ENCODE measurements at places on chromosomes 7 and 10. TPM values are rescaled to one million over a fixed set of nuclear protein-coding genes. Genes with fewer than 3 reads are reported as not detected.
A peak's percentile ranks its signal among the peaks of the same experiment; 100 is the strongest.

- DNase-seq: no peak
Observed at GRCh38 chr10:47021850-47022249, 110.6 kb downstream of the PTPN20 start.

- no peak for DNase-seq
Observed at GRCh38 chr7:21281193-21281592, 146.7 kb upstream of the SP4 start.

Gene KDM7A
- 19.5 TPM for total RNA-seq

- DNase-seq: no peak
Observed at GRCh38 chr7:137221467-137221866, 122.1 kb downstream of the PTN start.

Gene ITGA8
- total RNA-seq: not detected

Gene TUBAL3
- not detected for total RNA-seq

- DNase-seq: no peak
Observed at GRCh38 chr10:17831341-17831740, 22.2 kb downstream of the MRC1 start.

Gene MYO3A
- total RNA-seq: not detected

DNA sequence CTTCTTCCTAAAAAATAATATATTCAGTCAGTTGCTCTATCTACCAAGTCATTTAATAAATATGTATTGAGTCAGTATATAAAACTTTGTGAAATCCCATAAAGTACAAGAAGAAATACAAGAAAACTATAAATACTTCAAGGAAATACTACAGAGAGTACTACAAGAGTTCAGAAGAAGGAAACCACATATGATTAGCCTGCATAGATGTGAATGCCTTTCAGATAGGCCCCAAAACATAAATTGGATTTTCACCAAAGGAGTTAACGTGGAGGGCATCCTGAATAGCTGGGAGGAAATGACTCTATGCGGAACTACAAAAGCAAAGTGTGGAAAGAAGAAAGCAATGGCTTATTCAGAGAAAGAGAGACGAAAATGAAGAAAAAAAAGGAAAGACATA is 120.1 kb downstream of the LRRN3 start:
- DNase-seq: no peak

GRCh38 chr7:105277341-105277740 is 111.4 kb downstream of the SRPK2 start:
- DNase-seq: peak; percentile 26

DNA sequence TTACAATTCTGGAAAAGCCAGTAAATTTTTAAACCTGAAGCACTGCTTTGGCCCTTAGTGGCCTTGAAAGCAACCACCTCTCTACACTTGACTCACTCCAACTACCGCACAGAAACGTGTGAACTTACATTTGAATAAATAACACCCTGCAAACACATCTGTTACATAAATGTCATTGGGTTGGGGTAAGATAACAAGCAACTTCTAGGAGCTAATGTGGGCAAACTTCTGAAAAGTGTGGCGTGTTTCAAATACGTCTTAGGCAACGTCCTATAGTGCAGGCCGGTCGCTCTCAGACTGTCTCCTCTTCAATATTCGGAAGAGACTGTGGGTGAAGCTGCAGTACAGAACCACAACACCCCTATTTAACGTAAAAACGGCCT is 474 bp downstream of the ORC5 start:
- peak; percentile 24 for DNase-seq

DNA sequence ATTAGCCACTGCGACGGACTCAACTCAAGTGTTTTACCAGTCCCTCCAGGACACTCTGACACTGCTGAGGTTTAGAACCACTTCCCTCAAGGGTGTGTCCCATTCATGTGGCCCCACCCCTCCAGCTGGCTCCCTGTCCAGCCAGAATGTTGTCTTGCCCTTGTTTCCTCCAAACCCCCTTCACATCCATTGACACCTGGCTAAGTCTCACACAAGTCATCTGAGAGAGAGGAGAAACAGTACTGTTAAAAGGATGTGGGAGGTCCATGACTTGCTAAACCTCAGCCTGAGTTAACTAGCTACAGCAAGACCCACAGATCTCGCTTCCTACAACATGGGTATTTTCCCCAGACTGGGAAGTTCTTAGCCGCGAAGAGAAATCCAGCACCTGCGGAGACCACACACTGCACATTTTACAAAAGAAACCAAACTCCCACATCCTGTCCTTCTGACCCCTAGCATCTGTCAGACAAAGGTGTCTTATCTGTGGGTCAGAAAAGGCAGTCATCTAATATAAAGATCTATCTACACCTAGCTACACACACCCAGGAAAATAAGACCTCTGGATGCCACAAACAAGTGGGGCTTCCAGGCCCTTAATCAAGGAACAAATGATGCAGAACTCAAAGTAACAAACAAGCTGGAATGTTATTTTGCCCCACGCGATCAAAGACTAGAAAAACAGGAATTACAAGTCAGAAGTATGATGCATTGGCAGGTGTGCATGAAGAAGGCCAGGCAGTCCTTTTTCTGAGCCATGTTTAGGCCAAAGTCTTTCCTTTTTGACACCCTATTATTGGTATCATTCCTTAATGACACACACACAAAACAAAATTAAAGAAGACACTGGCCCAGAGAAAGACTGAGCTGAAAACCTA is 13.9 kb downstream of the OSBPL3 start:
- peak; percentile 83 for DNase-seq

GRCh38 chr7:106959753-106960152 is 84.8 kb upstream of the PRKAR2B start:
- DNase-seq: no peak

DNA sequence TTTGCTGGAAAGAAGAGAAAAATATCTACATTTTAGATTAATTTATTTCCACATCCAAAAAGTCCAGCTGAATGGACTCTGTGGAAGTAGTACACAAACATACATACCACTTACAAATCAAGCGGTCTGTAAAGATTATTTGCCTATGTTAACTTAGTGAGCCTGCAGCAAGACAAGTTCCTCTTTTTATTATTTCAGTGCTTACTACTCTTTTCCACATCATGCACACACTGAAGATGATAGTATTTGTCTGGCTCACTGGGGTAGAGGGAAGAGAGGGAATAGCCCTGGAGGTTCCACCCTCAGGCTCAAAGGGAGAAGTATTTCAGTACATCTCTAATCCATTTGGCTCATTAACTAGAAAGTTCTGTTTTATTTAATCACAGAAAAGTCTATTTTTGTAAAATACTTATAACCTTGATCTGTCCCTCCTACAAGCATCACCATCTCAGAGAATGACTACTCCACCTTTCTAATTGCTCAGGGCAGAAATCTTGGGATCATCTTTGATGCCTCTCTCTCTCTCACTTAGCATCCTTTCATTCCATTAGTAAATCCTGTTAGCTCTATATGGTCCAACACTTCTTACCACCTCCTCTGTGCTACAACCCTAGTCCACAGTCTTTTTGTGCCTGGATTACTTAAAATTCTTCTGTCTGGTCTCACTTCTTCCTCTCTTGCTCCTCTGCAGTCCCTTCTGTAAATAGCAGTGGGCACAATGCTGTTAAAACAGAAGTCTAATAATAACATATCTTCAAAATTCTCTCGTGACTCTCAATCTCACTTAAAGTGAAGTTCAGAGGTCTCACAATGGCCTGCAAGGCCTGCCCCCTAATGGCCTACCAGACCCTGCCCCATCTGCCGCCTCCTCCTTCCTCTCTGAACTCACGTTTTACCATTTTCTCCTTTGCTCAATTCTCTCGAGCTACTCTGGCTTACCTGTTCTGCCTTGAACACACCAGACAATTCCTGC is 64.3 kb upstream of the CCDC6 start:
- DNase-seq: no peak

Gene ADRB1
- total RNA-seq: 0.67 TPM

Gene GLUD1
- 107 TPM for total RNA-seq

Gene APBB1IP
- not detected for total RNA-seq

DNA sequence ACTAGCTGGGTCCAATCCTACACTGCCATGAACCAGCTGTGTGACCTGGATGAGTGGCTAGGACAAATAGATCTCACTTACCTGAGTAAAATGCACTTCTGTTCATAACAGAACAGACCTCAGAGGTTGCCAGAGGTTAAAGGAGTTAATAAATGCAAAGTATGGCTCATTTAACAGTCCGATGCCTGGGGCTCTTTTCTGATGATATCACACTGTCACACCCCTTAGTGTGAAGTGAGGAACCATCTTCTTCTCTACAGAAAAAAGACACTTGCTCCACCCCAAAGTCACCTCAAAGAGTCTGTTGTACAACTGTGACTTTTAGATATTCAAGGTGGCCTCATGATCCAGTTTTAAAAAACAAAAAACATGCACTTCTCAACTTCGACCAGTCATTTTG is 21.5 kb upstream of the TARP start:
- DNase-seq: no peak

Gene WNT2
- not detected for total RNA-seq

- DNase-seq: no peak
Observed at GRCh38 chr10:21649454-21649872, 115.4 kb downstream of the MLLT10 start.

Gene ARHGEF35
- 0.21 TPM for total RNA-seq

Gene FFAR4
- not detected for total RNA-seq

DNA sequence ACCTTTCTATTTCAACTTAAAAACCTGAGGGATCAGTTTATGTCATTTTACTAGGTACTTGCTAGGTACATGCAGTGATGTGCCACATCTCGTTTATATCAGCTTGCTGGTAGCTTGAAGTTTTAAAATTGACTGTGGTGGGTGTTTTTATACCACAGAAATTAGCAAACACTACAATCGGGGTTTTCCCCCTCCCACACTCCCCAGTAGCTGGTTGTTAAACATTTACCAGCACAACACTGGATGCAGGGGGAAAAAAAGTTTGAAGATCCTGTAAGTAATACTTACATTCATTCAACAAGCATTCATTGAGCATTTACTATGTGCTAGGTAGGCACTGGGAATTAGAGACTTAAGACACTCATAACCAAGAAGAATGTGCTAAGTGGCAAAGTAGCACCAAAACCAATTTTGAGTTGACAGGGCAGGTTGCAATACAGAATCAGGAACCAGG is 32.6 kb downstream of the USP6NL start:
- no peak for DNase-seq

Gene PNLIPRP2
- not detected for total RNA-seq

GRCh38 chr7:33832271-33832721 is 73.0 kb upstream of the BMPER start:
- no peak for DNase-seq

- no peak for DNase-seq
Observed at GRCh38 chr10:36096576-36096975, 454.5 kb upstream of the FZD8 start.

- DNase-seq: no peak
Observed at GRCh38 chr7:114598946-114599345, 184.3 kb downstream of the FOXP2 start.

DNA sequence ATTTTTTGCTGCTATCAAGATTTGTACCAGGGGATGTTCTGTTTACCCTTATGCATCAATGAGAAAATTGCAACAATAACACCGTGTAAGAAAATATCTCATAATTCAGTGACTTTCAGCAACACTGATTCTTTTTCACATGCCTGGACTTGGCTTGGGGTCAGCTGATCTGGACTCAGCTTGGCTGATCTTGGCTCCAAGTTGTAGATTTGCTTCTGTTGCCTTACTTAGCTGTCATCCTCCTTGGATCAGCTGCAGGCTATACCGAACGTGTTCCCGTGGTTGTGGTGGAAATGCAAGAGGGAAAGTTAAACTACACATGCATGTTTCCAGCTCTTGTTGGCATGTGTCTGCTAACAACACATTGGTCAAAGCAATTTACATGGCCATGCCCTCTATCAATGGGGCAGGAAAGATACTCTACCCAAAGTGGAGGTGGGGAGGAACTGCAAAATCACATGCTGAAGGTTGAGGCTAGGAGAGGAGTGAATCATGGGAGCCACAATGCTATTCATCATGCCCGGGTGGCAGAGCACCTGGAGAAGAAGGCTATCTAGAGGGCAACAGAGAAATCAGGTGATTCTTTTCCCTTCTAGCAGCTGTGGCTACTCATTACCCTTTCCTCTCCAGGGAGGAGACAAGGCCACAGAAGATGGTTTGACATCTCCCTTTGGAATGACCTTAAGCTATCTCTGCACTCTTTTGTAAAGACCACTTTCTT is 1276.3 kb upstream of the AUTS2 start:
- no peak for DNase-seq

Gene CALN1
- total RNA-seq: not detected

Gene RADIL
- total RNA-seq: 1.8 TPM

GRCh38 chr7:73865738-73866445 is 4.9 kb downstream of the TMEM270 start:
- DNase-seq: peak; percentile 83

DNA sequence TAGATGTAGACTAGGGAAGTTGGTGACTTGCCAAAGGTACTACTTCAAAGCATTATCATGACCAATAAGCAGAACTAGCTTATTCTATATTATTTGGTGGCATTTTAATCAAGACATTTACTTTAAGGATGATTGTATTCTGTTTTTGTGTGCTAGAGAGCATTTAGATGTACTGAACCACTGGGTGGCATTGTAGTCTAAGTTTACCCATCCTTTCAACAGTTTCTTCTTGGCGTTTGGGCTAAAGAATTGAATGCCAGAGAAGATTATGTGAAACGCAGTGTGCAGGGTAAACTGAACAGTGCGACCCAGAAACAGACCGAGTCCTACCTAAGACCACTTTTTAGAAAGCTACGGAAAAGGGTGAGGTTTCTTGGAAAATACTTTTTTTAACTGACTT is 26.8 kb downstream of the PRPF18 start:
- DNase-seq: peak; percentile 48

GRCh38 chr10:50456719-50457118 is 167.0 kb downstream of the SGMS1 start:
- no peak for DNase-seq

GRCh38 chr10:14822879-14823755 is 14.7 kb downstream of the CDNF start:
- DNase-seq: peak; percentile 70

DNA sequence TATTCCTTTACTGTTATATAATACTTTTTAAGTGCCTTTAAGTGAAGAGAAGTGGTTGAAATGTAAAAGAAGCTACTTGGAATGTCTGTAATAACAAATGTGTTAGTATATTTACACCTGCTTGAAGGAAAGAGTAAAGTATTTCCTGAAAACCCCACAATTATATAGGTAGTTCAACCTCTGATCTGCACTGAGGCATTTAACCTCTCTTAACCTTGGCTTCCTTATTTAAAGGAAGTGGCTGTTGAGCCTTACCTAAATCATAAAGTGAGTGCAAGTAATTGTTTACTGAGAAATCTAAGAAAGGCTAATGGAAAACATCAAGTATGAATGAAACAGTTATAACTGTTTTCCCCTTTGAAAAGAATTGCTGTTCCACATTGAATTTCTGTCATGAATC is 294.5 kb downstream of the ADK start:
- no peak for DNase-seq

DNA sequence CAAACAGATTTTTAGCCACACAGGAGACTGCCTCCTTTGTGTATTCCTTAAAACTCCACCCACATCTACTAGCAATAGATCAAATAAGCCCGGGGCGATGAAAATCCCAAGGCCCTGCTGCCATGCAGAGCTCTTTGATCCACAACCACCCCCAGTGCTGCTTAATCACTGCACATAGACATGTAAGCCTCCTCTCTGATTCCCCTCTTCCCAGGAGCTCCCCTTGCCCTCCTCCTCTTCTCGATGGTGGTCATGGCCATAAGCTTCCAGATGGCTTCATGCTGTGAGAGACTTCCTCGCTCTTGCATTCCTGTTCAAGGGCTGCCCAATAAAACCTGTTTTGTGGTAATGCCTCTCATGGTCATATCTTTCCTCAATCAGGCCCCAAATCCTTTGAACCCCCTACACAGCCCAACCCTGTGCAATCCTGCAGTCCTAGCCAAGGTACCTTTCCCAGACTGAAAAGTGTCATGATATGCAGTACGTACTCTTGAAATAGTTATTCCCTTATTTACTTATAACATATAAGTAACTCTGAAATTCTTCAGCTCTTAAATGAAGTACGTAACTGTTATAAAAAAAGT is 158.5 kb downstream of the CACNA2D1 start:
- no peak for DNase-seq

Gene SPDYE1
- total RNA-seq: not detected
